IPS DF 6.9 (cell line): ENCODE measurements at places on chromosomes 12 and 14.

GRCh38 chr12:53752621-53753020, 842 bp upstream of the CISTR start:
- peaks cover 63% of the 10 kb centered on the region for H3K27me3 ChIP-seq
- no peak for DNase-seq
- H3K4me1 ChIP-seq = peaks cover 12% of the 10 kb centered on the region; the same call in 1 of the 2 replicates
- H3K27ac ChIP-seq = no peak overlapping the region
- no peaks in the 10 kb centered on the region for H3K36me3 ChIP-seq

- no peak for DNase-seq
- no peaks in the 10 kb centered on the region; the same call in none of the 2 replicates for H3K4me1 ChIP-seq
- H3K4me3 ChIP-seq = peak within 1 kb of the TSS; percentile 44; the same call in 1 of the 2 replicates
- peaks cover 9% of the 10 kb centered on the region for H3K27me3 ChIP-seq
Observed at GRCh38 chr14:57865403-57866198, at the start of gene SLC35F4. TSS of gene SLC35F4 (minus strand) at chr14:57866092.

GRCh38 chr12:121296618-121297434, at the start of gene CAMKK2:
TSS of gene CAMKK2 (minus strand) at chr12:121296709. CDS start at chr12:121274526, 22,183 bp downstream.
- DNase-seq = peak; percentile 47
- no peaks in the 10 kb centered on the region for H3K36me3 ChIP-seq
- peak within 1 kb of the TSS; percentile 81 for H3K4me3 ChIP-seq
- no peaks in the 10 kb centered on the region for H3K27me3 ChIP-seq
- no peak within 1 kb of the TSS for H3K27ac ChIP-seq

DNA sequence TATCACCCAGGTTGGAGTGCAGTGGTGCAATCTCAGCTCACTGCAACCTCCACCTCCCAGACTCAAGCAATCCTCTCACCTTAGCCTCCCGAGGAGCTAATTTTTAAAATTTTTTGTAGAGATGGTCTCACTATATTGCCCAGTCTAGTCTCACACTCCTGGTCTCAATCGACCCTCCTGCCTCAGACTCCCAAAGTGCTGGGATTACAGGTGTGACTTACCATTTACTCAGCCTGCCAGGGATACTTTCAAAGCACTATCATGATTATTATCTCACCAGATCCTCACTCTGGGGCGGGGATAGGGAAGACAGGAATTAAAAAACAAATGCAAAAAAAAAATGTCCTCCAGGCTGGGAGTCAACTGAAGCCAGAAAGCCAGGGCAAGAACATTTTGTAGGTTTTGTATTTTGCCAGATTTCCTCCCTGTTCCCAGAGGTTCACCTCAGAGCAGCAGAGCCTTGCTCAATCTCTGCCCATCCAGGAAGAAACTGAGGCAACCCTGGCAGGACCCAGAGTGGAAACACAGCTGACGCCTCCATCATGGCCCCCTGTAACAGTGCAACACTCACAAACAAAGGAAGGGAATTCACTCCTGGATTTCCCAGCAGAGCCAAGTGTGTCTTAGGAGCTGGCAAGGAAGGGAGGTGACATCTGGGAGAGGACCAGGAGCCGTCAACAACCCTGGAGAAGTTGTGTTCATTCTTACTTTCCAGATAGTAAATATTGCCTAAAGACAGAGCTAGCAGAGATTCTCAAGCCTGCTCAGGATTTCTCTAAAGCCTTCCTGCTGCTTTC, 73.9 kb downstream of the IRF2BPL start:
- no peaks in the 10 kb centered on the region for H3K36me3 ChIP-seq
- DNase-seq = no peak
- H3K27me3 ChIP-seq = no peaks in the 10 kb centered on the region
- no peak overlapping the region for H3K4me3 ChIP-seq

DNA sequence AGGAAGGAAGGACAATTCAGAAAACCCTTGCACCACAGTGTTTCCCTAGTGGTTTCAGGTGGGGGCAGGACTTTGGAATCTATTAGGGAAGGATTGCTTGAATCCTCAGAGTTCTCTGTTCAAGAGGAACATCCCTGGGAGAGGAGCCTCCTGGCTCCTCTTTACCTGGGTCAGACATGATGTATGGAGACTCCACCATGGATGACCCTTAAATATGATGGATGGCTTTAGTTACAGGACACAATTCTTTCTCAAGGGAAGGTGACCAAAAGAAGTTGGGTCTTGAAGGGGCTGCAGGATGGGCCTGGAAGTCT, 396.6 kb downstream of the NRXN3 start:
- DNase-seq = no peak
- H3K4me1 ChIP-seq = no peaks in the 10 kb centered on the region; the same call in 1 of the 2 replicates
- H3K36me3 ChIP-seq = no peaks in the 10 kb centered on the region
- H3K27me3 ChIP-seq = no peaks in the 10 kb centered on the region
- no peak overlapping the region for H3K4me3 ChIP-seq

- H3K36me3 ChIP-seq = no peaks in the 10 kb centered on the region
- no peak overlapping the region for H3K27ac ChIP-seq
- H3K4me1 ChIP-seq = no peaks in the 10 kb centered on the region
- H3K4me3 ChIP-seq = no peak overlapping the region
Observed at GRCh38 chr12:6295094-6295811, 15.2 kb upstream of the PLEKHG6 start.

DNA sequence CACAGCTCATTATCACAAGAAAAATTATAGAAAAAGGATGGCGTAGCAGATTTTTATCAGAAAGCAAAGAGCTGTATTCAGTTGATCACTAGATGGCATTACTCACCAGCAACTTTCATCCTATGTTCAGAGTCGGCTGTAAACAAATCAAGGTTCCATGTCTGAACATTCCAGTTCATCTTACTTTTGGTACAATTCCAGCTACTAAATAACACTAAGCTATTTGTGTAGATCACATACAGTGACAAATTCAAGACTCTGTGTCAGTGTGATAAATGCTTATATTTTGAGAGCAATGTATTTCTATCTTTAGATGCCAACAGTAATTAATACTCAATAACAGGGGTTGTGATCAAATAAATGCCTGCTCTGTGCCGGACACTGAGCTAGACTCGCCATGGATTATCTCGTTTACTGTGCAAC, 30.1 kb downstream of the NRDE2 start:
- H3K4me1 ChIP-seq = peaks cover 7% of the 10 kb centered on the region; the same call in 1 of the 2 replicates
- H3K36me3 ChIP-seq = no peaks in the 10 kb centered on the region; the same call in 1 of the 2 replicates
- no peak overlapping the region for H3K27ac ChIP-seq
- H3K27me3 ChIP-seq = no peaks in the 10 kb centered on the region
- no peak for DNase-seq

DNA sequence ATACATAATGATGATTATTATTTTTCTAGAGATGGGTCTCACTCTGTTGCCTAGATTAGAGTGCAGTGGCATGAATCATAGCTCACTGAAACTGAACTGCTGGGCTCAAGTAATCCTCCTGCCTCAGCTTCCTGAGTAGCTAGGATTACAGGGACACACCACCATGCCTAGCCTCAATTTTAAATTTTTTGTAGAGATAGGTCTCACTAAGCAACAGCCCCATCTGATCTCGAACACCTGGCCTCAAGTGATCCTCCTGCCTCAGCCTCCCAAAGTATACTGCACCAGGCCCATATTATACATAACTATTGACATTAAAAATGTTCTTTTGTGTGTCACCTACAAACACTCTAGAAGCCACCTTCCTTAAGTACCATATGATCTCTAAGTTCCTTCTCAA, 3.4 kb downstream of the TXNRD1 start:
- no peak overlapping the region for H3K4me3 ChIP-seq
- DNase-seq = no peak
- H3K4me1 ChIP-seq = no peaks in the 10 kb centered on the region
- no peak overlapping the region for H3K27ac ChIP-seq
- no peaks in the 10 kb centered on the region for H3K36me3 ChIP-seq

- H3K4me1 ChIP-seq = no peaks in the 10 kb centered on the region
- no peak for DNase-seq
- no peaks in the 10 kb centered on the region for H3K27me3 ChIP-seq
- no peak overlapping the region for H3K27ac ChIP-seq
- no peak overlapping the region for H3K4me3 ChIP-seq
- H3K36me3 ChIP-seq = peaks cover 7% of the 10 kb centered on the region; the same call in 1 of the 2 replicates
Observed at GRCh38 chr14:39094515-39094914, 8.5 kb downstream of the SEC23A start.

DNA sequence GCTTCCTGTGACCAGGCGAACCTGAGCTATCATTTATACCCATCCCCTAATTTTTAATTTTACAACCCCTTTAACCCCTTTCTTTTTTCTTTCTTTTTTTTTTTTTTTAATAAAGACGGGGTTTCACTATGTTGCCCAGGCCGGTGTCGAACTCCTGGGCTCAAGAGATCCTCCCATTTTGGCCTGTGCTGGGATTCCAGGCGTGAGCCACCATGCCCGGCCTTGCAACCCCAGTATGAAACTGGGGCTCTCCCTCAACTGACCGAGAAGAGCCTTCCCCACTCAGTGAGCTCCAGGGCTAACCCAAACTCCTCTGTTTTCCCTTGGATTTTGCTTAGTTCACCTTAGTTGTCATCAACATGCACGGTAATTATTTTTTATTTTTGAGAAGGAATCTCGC, 992 bp downstream of the CPSF2 start:
- 0 out of 2 replicates have a peak, but pooled peaks cover 1% of the 10 kb centered on the region for H3K4me1 ChIP-seq
- H3K4me3 ChIP-seq = peak overlapping the region; percentile 98; the same call in 1 of the 2 replicates
- H3K27ac ChIP-seq = no peak overlapping the region
- H3K27me3 ChIP-seq = no peaks in the 10 kb centered on the region
- DNase-seq = no peak

GRCh38 chr12:6084261-6084968, 40.1 kb downstream of the VWF start:
- no peaks in the 10 kb centered on the region for H3K27me3 ChIP-seq
- DNase-seq = peak; percentile 33

DNA sequence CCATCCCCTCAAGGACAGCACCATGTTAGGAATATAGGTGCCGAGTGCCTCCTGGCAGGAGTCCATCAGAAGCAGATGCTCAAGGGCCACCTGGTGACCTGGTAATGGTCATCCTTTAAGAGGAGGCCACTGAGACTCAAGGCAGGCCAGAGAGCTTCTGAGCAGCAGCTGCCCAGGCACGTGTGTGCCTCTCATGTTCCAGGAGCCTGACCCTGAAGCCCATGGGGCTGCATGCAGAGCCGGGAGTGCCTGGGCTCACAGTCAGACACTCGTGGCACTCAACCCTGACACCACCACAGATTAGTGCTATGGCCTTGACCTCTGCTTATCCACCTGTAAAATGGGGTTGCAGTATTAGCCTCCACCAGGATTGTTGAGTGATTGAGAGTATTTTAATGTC, 45.6 kb downstream of the C14orf132 start:
- H3K4me3 ChIP-seq = no peak overlapping the region
- no peaks in the 10 kb centered on the region for H3K4me1 ChIP-seq
- no peak for DNase-seq

DNA sequence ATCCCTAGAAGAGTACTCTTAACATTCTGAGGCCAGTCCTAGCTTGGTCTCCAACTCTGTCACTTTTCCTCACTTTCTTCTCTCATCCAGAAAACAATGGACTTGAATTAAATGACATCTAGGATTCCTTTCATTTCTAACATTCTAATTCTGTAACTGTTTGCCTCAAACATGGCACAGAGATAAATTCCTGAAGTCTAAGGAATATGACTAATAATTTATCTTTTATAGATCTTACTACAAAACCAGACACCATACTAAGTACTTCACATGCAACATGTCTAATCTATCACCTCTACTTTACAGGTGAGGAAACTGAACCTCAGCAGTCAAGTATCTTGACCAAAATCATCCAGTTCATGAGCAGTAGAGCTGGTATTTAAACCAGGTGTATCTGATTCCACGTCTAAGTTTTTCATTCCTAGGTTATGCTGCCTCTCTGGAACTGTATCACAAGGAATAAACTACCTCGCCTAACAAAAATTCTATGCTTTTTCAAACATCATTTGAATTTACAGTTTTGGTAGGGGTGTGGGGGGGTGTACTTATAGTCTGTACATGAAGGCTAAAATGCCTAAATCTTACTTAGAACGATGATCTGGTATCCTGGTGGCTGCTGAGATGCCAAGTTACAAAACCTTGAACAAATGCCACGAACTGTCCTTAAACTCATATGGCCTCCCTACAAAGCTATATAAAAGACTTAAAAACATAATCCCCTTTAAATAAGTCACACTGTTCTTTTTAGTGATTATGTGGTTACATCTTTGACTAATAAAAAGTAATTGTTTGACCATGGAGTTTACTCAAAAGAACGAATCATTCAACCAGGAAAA, 41.6 kb downstream of the ATXN2 start:
- H3K4me1 ChIP-seq = no peaks in the 10 kb centered on the region
- H3K4me3 ChIP-seq = no peak overlapping the region
- no peak overlapping the region for H3K27ac ChIP-seq
- no peaks in the 10 kb centered on the region for H3K36me3 ChIP-seq
- DNase-seq = no peak
- no peaks in the 10 kb centered on the region for H3K27me3 ChIP-seq

- DNase-seq = no peak
- no peaks in the 10 kb centered on the region for H3K27me3 ChIP-seq
- no peaks in the 10 kb centered on the region for H3K4me1 ChIP-seq
- H3K27ac ChIP-seq = no peak overlapping the region
Observed at GRCh38 chr14:46686652-46687051, 35.1 kb upstream of the RPL10L start.
